Chondrocyte (in vitro differentiated cells): ENCODE measurements at places on chromosomes 3 and 15. TPM values are rescaled to one million over a fixed set of nuclear protein-coding genes. Genes with fewer than 3 reads are reported as not detected.
A peak's percentile ranks its signal among the peaks of the same experiment; 100 is the strongest.

- no peak for DNase-seq
Measured at GRCh38 chr3:59388555-59389270, 338.9 kb upstream of the CFAP20DC start.

DNA sequence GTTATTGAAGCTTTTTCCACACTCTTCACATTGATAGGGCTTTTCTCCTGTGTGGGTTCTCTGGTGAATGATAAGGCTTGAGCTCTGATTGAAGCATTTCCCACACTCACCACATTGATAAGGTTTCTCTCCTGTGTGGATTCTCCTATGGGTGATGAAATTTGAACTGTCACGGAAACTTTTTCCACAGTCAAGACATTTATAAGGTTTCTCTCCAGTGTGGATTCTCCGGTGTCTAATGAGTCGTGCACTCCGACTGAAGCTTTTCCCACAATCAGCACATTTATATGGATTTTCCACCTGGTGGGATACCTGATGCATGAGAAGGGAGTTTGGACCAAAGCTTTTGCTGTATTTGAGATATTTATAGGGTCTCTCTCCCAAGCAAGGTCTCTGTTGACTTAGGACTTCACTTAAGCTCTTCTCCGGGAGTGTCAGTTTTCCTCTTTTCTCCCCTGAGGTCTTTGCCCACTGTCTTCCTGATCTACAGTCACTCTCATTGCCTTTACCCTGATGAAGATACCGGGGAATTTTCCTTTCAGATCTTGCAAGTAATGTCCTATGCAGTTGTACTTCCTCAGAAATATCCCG, 9.4 kb downstream of the ZSCAN29 start:
- no peak for DNase-seq

DNA sequence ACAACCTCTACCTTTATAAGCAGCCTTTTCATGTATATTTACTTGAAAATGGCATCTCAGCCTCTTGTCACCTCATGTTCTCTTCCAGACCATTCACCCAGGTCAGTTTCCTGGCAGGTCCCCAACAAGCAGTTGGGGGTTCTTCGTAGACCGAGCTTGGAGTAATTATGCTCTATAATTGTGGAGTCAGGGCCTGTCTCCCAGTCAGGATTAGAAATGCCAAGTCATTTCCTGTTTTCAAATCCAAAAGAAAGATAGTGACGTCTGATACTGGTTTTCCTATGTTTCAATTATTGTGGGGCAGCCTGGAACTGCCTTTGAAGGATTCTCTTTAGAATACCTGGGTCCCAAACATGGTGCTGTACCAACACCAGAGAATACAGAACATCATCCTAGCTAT, 430.6 kb downstream of the MECOM start:
- DNase-seq = no peak

DNA sequence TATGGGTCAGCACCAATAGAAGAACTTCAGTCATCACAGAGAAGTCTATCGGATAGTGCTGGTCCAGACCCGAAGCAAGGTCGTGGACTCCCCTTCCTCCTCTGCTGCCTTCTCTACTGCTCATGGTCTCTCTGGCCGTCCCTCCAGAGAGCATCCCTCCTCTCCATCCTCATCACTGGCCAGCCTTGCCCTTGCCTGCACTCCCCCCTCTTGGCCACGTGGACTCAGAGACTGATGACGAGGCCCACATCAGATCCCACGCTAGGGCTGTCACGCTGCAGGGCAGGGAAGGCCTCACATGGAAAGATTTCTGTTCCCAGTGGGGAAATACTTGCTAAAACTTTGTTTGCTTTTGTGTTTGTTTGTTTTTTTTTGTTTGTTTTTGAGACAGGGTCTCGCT, 35.3 kb downstream of the IGDCC3 start:
- peak; percentile 22 for DNase-seq

- DNase-seq = no peak
Measured at GRCh38 chr3:52456169-52456799, 880 bp downstream of the NISCH start.

DNA sequence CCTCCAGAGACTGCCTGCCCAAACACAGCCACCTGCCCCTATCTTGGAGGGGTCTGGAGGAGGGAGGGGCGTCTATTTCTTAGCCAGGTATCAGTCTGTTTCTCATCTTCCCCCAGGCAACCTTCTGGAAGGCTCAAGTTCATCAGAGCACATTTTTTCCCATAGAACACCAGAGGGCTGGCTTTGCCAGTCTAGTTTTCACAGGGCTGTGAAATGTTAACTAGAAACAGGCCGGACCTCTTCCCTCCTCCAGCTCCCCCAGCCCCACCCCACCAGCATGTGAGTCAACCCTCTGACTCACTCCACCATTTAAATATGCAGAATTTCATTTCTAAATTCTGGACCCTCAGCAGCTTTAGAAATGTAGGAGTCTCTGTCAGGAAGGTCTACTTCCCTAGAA, 66.9 kb downstream of the SLCO2A1 start:
- DNase-seq = peak; percentile 34

DNA sequence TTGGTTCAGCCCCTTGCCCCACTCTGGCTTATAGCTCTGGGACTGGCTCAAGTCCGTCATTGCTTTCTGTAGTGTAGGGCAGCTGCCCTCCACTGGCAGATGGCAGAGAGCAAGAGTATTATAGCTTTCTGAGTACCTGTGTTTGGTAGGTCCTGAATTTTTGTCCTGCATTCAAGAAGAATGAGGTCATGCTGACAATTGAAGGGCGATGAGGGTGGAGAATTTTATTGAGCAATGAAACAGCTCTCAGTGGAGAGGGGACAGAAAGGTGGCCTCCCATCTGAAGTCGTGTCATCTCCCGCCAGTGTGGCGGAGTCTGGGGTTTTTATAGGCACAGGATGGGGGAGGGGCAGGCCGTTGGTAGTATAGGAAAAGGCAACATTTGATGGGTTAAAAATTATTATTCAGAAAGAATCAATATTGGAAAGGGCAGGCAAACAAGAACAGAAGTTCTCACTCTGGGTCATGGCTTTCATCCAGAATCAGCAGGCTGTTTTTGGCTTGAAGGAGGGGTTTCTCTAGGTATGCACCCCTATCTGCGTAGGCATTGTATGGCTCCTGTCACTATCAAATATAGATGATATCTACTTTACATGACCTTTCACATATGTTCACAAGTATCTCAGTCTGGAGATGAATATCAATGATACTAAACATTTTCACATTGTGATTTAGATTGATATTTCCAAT, 1239.7 kb upstream of the ALCAM start:
- no peak for DNase-seq

DNA sequence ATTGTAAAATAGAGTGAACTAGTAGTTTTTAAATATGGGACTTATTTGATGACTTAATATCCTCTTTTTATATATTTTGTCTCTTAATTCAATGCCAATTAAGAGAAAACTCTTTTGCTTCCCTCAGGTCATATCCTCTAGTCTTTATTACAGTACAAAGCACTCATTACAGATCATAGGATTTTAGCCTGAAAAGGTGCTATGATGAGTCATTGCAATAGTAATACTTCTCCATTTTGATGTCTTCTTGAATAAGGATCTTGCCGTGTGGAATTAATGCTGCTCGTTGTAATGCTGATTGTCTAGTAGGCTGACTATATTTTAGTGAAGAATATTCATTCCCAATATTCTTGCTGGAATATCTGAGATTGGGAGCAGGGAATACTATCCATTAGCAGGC, 612.2 kb upstream of the GOLIM4 start:
- no peak for DNase-seq

GRCh38 chr3:147651107-147651778, 242.1 kb downstream of the ZIC1 start:
- DNase-seq = no peak

DNA sequence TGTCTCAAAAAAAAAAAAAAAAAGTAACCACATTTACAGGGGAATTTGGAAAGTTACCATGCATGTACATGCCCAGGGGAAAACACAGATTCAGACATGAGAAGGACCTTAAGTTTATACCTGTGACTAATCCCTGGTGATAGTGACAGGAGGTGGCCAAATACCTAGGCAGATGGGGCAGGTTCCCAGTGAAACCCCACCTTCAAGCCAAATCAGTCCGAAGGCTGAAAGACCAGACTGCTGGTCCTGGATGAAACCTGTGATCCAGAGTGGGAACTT, 15.8 kb downstream of the SPCS1 start:
- no peak for DNase-seq

GRCh38 chr3:190227064-190227463, 95.2 kb downstream of the CLDN1 start:
- DNase-seq = no peak

- DNase-seq = no peak
Measured at GRCh38 chr3:67459796-67460195, 194.6 kb downstream of the SUCLG2 start.

- no peak for DNase-seq
Measured at GRCh38 chr3:160127308-160127707, 97.9 kb upstream of the C3orf80 start.

DNA sequence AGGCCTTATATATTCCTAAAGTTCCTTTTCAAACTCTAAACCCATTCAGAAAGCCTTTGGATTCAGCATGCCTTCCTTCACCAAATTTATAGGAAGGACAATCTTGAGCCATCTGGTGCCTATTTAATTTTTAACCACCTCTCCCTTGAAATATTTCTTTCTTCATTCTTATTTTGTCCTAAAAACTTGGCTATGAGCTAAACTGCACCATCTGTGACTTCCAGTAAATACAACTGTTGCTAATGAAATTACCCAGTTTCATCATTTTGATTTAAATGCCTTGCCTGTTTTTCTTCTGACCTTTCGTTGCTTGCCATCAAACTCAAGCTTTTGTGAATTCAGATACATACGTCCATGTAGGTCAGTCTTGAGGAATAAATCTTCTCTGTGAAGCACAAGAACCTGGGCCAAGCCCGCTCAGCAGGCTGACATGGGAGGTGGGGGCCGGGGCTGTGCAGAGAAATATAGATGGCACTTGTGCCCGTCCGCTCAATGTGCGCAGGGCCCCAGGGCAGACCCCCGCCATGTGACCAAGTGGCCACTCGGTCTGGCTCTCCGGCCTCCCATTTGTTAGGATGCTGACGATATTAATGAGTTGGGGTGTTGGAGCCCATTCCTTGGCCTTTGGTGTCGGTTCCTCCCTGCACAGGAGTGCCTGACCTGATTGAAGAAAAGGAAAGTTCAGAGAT, 335.9 kb downstream of the VPS13C start:
- no peak for DNase-seq

GRCh38 chr15:25441111-25441510, 2.3 kb upstream of the UBE3A start:
- DNase-seq = no peak

DNA sequence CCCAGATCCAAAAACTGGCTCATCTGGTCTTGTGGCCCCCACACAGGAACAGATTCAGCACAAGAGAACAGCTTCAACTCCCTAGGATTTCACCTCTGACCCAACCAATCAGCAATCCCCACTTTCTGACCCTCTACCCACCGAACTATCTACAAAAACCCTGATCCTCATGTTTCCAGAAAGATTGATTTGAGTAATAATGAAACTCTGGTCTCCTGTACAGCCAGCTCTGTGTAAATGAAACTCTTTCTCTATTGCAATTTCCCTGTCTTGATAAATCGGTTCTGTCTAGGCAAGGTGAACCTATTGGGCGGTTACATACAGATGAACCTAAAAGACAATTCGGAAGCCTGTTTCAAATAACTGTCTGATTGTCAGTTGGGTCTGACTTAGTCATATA, 847.6 kb upstream of the ALCAM start:
- no peak for DNase-seq

DNA sequence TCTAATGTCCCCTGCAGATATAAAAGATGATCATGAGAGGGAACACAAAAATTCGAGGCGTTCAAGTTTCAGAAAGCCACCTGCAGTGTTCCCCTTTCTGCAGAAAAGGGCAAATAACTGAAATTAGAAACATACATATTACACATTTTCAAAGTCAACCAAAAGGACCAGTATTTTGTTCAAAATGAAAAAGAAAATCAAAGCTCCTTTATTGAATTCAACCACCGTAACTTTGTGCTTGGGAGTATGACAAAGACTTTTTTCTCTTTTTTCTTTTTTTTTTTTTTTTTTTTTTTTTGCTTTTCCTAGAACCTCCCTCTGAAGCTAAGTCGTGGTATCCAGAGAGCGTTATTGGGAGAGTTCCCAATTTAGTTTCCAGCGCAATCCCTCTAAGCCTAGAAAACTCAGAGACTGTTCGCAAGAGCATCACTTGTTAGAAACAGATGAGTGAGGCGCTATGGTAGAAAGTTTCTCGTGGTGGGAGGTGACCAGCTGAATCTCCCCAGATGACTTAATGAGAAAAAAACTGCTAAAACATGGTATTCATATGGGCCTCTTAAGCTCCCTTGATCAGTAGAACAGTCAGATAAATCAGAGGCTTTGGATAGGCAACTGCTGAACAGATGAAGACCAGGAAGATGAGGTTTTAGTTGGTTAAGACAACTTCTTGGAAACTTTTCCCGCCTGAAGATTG, 77.4 kb downstream of the MB21D2 start:
- no peak for DNase-seq

DNA sequence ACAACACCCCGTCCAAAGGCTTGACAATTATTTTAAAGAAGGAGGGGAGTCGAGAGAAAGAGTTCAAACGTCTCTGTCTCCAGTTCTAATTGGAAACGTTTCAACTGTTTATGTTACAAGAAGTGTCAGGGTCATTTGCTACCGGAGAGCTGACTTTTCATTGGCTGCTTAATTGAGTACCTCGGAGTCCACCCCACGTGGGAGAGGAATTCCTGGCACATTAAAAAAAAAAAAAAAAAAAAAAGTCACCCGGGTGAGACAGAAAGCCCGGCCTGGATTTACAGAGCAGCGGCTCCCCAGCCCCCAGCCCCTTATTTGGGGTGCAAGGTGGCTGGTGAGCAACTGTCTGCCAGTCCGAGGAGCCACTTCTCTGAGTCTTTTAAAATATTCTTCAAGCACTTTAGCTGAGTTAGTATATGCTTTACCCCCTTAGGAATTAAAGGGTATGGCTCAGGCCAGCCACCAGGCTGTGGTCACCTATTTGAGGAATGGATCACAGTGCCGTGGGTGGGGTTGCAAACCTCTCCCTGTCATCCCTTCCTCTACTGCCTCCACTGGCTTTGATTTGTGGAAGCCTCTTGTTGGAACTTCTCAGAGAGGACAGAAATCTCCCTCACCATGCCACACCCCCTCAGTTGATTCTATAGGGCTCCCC, 3.9 kb upstream of the TLE3 start:
- DNase-seq = peak; percentile 34

DNA sequence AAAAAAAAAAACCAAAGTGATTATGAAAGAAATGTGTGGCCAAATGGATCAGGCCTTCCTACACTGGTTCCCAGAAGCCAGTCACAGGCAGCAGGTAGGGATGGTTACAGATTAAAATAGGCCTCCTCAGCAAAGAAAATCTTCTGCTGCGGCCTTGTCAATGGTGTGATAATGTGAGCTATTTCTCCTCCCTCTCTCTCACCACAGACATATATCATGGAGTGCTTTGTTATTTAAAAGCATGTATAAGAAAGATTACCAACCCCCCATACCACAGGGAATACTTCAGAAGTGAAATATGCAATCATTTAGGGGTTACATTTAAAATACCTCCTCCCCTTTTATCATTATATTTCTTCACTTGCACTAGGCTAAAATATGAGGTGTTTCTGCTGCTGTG, 32.2 kb upstream of the LRTM1 start:
- DNase-seq = no peak

PP2D1 gene
- total RNA-seq = not detected in 3 replicates

MEX3B gene
- total RNA-seq = 25.5 to 55.8 TPM (median 52.7 TPM) in 3 replicates

GOLGA8N gene
- 6.8 to 17.8 TPM (median 7.8 TPM) in 3 replicates for total RNA-seq

MUC13 gene
- not detected in 3 replicates for total RNA-seq

NR1I2 gene
- total RNA-seq = not detected in 3 replicates

DCBLD2 gene
- total RNA-seq = 51.8 to 64.1 TPM (median 63.2 TPM) in 3 replicates

TRPM1 gene
- not detected in 3 replicates for total RNA-seq

TLR9 gene
- total RNA-seq = 0.12 TPM in 1 of 3 replicates, not detected in the others

FOXL2 gene
- 0.18 to 0.22 TPM in 2 of 3 replicates, not detected in the other for total RNA-seq

OR5K2 gene
- not detected in 3 replicates for total RNA-seq

CNTN6 gene
- total RNA-seq = 2.1 to 8.3 TPM (median 2.2 TPM) in 3 replicates

MOBP gene
- not detected in 3 replicates for total RNA-seq

RYR3 gene
- total RNA-seq = 0.07 to 0.21 TPM (median 0.12 TPM) in 3 replicates

ACTC1 gene
- total RNA-seq = 6.2 to 19.5 TPM (median 7.1 TPM) in 3 replicates

NANOGP8 gene
- not detected in 3 replicates for total RNA-seq
